ENCODE measurements at places on chromosomes 12 and 14.

GRCh38 chr12:106246891-106247673, 738 bp downstream of the CKAP4 start:
- peak; percentile 74 for DNase-seq
- no peaks in the 10 kb centered on the region for H3K27me3 ChIP-seq
- peaks cover 8% of the 10 kb centered on the region for H3K36me3 ChIP-seq
- H3K4me3 ChIP-seq, result peak overlapping the region; percentile 92
- H3K27ac ChIP-seq, result peak overlapping the region; percentile 70

DNA sequence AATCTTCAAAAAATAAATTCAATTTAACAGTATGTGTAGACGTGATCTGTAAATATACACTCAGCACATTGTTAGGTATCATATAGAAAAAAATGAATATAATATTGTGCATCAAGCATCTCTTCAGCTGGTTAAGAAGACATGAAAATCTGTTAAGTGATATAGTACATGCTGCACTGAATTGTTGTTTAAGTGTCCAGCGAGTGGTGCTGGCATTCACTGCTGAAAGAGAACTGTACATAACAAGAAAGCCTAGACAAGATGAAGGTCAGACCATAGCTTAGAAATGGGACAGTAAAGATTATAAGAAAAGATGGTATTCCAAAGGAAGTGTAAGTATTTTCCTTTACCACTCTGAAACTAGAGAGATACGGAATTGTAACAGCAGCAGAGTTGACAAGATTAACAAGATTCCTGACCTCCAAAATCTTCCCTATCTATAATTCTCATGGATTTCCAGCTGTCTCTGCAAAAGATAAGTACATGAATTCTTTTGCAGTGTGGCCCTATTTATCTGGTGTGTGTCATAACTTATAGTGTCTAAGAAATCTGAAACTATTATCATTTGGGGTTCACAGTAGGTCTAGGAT, 198.6 kb downstream of the FLRT2 start:
- no peak overlapping the region for H3K4me3 ChIP-seq
- H3K4me1 ChIP-seq, result no peaks in the 10 kb centered on the region
- no peak overlapping the region for H3K27ac ChIP-seq
- H3K36me3 ChIP-seq, result no peaks in the 10 kb centered on the region
- no peak for DNase-seq

DNA sequence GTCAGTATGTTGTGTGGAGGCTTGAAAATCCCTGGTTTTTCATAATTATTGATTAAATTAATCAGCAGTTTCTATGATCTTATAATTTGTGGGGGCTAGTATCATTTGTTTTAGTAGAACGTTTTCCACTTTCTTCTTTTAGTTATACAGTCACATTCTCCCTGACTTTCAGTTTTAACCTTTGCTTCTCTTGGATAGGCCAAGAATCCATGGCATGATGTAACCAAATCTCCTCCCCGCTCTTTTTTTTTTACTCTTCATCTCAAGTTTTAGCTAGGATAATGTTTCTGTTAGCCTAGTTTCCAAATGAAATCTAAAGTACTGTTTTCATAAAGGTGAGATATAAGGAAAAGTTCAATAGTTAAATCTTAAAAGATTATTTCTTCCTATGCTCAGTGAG, 106.5 kb downstream of the TMEM117 start:
- no peaks in the 10 kb centered on the region for H3K4me1 ChIP-seq
- H3K36me3 ChIP-seq, result no peaks in the 10 kb centered on the region
- H3K27ac ChIP-seq, result no peak overlapping the region

DNA sequence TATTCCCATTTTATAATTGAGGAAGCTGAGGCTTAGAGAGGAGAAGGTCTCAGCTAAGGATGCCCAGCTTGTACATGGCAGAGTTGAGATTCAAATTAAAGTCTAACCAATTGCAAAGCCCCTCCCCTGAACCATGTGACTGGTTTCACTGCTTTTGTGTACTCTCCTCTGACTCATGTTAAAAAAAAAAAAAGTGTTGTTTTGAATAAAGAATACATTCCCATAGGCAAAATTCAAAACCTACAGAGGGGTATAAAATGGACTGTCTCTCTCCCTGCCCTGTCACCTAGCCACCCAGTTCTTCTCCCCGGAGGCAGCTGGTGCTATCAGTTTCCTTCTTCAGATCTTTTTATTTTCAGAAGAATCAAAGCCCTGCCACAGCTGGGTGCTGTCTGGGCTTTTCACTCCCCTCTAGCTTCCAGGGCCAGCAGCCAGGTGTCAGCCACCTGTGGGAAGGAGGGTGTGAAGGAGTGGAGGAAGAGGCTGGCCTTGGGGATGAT, 5.4 kb downstream of the PSMD9 start:
- DNase-seq, result peak; percentile 80
- H3K27ac ChIP-seq, result peak overlapping the region; percentile 45
- peaks cover 37% of the 10 kb centered on the region for H3K36me3 ChIP-seq
- H3K4me1 ChIP-seq, result peaks cover 18% of the 10 kb centered on the region
- no peaks in the 10 kb centered on the region for H3K27me3 ChIP-seq

GRCh38 chr12:26269562-26270284, 74.3 kb downstream of the SSPN start:
- no peak for DNase-seq
- H3K4me3 ChIP-seq, result no peak overlapping the region
- H3K27ac ChIP-seq, result no peak overlapping the region
- no peaks in the 10 kb centered on the region for H3K36me3 ChIP-seq
- H3K27me3 ChIP-seq, result no peaks in the 10 kb centered on the region
